Esophagus squamous epithelium (tissue), 5 donors: ENCODE measurements at places on chromosomes 2 and 18.

DNA sequence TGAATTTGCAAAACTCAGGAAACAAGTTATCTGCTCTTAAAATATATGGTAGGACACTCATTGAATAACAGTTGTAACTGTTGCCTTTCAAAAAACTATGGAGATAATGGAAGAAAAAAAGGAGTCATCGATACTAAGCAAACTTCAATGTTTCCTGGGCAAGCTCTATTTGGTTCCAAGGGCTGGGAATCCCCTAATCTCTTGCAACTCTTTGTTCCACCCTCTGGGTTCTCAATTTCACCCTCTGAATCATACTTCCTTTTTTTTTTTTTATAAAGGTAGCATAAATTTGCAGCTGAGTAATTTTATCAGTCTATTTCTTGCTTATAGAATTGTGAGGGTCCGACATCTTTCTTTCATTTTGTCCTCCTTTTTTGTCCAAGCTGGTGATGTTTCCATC lies 36.7 kb downstream of the SLC9A4 start:
- DNase-seq, result no peak

GRCh38 chr2:217834744-217835513 lies 167.9 kb downstream of the TNS1 start:
- DNase-seq, result no peak

DNA sequence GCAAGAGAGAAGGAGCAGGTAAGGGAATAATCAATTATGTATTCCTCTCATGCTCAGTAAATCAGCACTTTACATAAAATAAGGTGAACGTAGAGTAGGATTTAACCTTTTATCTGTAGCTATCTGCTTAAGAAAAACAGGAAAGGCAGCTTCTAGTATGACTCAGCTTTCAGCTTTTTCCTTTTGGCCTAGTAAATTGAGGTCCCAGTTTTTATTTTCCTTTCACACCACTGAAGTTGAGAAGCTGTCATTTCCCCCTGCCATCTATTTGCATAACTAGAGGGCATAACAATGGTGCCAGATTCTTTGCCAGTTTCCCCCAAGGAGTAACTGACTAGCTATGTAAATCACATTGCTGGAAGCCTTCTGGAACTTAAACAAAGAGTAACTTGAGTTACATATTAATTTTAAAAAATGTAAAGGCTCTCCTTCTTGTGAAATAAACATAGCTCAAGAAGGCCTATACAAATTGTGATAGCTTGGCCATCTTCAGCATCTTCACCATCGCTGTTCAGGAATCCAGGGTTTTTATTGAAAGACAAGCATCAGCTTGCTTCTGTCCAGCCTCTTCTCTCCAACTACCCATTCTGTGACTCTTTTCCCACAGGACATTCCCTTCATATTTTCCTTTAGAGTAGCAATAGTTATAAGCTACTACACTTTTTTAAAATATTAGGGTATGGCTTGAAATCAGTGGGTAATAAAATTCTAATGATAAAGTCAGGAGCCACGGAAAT lies 97.0 kb downstream of the KYNU start:
- DNase-seq, result no peak

DNA sequence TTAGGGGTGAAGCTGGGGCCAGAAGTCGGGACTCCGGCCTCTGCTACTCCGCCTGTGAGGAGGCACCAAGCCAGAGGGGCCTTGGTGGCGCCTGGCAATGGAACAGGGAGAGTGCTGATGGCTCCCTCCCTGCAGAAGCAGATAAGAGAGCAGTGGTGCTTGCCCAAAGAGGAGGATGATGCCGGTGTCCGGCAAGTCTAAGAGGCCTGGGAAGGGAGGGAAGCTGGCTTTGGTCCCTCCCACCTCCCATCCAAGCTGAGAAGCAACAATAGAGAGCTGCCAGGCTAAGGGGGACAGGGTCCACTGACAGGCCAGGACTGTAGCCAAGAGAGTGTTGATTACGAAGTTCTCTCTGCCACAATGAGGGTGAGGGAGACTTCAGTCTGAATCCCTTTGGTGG lies 479.5 kb downstream of the TNS1 start:
- no peak for DNase-seq

- DNase-seq, result no peak
Measured at GRCh38 chr2:20012032-20012281, 511 bp downstream of the MATN3 start.

DNA sequence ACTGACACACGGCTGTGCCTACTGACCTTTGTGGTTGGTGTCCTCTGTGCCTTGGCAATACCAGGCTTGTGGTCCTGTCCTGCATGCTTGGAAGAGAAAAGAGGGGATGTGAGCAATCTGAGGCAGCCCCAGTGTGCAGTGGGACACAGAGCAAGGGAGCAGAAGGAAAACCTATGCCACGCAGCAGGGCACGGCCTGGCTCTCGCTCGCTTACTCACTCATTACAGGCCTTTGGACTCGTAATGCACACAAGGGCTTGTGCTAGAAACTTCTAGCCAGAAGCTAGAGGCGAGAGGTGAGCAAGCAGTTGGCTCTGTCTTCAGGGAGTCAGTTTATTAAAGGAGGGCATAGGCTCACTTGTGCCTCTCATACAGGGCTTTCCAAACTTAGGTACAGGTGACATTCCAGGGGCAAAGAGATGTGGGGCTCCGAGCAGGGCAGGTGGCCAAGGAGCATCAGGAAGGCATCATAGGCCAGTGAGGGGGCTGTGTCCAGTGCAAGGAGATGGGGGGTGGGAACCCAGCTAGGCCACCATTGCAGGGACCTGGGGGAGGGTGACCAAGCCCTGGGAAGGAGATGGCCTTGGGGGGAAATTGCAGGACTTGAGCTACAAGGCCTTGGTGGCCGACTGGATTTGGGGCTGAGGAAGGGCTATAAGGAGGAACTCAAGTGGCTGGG lies 100.8 kb downstream of the DYSF start:
- no peak for DNase-seq

GRCh38 chr2:112156152-112156986 lies 18.2 kb downstream of the FBLN7 start:
- no peak for DNase-seq

GRCh38 chr18:49573835-49574234 lies 12.0 kb downstream of the LIPG start:
- no peak for DNase-seq

- no peak for DNase-seq
Measured at GRCh38 chr2:3222636-3223035, 155.0 kb downstream of the EIPR1 start.

DNA sequence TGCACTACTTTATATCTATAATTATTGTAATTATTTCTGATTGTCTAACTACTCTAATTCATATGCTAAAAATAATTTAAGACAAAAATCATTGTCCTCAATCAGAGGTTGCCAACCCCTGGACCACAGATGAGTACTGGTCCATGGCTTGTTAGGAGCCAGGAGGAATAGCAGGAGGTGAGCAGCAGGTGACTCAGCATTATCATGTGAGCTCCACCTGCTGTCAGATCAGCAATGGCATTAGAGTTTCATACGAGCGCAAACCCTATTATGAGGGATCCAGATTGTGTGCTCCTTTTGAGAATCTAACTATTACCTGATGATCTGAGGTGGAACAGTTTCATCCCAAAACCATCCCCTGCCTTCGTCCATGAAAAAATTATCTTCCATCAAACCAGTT lies 1434.4 kb downstream of the LRP1B start:
- DNase-seq, result no peak

DNA sequence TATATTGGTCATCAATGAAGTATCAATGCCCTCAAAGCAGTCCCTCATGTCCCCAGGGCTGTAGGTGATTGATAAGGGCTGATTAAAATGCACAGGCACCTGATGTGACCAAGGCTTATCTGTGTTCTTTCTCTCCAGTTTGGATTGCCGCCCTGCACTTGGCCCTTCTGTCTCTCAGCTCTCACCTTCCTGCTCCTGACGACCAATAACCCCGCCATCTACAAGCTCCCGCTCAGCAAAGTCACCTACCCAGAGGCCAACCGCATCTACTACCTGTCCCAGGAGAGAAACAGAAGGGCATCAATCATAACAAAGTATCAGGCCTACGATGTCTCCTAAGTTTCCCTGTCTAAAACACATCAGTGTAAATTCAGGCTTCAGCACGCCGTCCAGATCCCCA lies 41.8 kb upstream of the SLC14A1 start:
- DNase-seq, result no peak

GRCh38 chr2:205850611-205851010 lies 168.3 kb downstream of the NRP2 start:
- no peak for DNase-seq

DNA sequence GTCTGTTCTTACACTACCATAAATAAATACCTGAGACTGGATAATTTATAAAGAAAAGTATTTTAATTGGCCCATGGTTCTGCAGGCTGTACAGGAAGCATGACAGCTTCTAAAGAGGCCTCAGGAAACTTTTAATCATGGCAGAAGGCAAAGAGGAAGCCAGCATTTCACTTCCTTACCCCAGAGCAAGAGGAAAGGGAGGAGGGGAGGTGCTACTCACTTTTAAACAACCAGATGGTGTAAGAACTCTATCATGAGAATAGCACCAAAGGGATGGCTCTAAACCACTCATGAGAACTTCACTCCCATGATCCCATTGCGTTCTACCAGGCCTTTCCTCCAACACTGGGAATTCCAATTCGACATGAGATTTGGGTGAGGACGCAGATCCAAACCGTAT lies 344.4 kb upstream of the SLC39A10 start:
- no peak for DNase-seq

GRCh38 chr18:79905993-79906392 lies 45.5 kb downstream of the SLC66A2 start:
- no peak for DNase-seq

DNA sequence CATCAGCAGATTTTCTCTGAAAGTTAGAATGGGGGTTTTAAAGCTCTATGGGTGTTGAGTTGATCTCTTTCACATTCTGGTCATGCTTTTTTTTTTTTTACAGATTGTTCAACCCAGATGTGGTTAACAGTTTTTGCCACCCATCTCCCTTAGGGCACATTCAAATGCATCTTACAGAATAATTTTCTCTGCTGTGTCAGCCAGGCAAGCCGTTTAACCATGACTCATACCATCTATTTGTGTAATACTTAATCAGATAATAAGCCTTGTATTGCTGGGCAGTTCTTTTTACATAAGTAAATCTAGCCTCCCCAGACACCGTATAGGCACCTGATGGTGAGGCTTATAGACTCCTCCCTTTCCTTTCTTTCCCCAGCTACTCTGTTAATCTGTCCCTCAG lies 62.0 kb downstream of the TGIF1 start:
- no peak for DNase-seq

DNA sequence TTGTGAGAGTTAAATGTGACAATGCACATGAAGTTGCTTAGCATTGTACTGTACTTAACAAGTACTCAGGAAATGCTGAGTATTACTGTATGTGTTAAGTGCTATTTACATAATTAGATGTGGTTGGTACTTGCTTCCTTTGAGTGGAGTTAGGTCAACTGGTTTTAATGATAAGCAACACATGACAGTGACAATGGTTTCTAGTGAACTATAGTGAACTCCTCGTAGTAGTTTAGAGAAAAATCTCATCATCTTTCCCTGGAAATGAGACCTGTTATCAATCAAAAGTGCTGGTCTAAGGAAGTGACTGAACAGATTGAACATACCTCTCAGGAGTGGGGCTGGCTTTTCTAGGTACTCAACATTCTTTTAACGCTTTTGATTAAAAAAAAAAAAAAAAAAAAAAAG lies 29.2 kb upstream of the ZDBF2 start:
- no peak for DNase-seq

DNA sequence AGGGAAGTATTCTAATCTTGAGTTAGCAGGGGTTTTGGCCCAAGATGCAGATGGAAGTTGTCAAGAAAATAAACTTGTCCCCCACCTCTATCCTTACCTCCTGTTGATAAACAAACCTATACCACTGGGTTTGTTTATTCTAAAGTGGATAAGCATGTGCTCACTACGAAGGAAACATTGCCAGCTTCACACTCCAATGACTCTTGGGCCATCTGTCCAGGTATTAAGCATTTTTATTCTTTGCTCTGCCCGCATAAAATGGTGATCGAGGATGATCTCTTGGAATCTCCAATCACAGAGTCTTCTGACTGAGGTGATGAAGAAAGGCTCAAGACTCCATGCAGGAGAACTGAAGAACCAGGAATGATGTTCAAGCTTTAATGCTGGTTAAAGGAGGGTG lies 1908.4 kb upstream of the PIK3C3 start:
- DNase-seq, result no peak

DNA sequence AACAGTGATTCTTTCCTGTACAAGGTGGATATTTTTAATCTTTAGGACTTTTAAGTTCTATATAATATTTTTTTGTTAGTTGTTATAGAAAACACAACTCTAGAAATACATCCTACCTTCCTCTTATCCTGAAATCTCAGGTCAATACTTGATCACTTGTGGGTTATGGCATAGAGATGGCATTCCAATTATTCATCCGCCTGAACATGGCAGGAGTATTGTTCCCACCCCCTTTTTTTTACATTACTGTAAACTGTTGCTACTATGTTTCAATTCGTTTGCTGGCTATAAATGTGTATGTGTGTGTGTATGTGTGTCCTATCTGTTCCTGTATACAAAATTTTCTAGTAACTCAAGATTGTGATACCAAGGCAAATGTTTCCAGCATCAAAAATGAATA lies 43.3 kb upstream of the FN1 start:
- no peak for DNase-seq

DNA sequence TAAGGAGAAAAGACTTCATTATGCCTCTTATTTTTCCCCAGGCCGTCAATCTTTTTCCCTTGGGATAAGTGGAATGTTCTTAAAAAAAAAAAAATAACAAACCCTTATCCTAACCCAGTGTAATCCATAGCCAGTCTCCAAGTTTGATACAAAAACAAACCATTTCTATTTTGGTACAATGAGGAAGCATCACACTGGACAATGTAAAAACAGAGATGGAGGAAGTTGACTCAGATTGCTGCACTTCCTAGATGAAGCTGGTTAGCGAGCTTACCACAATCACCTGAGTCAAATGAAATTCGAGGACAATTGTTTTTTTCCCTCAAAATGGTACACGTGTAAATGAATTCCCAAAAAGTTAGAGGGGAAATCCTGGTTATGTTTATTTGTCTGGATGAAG lies 259.7 kb downstream of the TCF4 start:
- DNase-seq, result no peak

DNA sequence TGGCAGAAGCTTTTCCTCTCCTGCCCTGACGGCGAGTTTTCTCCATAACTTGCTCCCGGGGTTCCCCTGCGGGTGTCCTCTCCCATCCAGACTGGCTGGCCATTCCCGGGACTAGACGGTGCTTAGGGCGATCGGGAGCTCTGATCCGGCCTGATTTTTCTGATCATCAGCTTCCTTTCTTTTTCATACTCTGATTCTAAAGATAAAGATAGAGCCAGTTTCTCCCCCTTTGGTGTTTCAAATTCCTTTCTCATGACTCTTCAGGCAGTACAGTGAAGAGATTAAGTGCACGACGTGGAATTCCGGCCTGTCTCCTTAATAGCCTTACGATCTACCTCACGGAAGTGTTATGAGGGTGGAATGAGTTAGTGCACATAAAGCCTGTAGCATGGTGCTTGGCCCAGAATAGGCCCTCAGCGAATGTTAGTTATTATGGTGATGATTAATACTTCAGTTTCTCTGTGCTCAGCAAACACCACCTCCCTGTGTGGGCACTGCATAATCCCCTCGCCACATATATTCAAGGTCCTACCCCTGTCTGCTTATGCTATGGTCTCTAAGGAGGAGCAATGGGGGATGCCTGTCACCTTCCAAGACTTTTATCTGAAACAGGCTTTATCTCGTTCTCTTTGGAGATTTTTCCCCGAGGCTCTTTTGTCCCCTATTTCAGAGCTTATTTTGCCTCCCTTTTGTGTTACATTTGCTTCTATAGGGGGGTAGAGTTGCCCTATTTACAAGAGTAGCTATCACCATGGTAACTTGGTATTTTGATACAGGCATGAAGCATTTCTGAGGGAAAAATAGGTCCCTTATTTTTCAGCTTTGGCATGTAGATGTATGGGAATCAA lies 254.8 kb downstream of the CDH2 start:
- no peak for DNase-seq
